ENCODE measurements at places on chromosomes 12 and 14.

DNA sequence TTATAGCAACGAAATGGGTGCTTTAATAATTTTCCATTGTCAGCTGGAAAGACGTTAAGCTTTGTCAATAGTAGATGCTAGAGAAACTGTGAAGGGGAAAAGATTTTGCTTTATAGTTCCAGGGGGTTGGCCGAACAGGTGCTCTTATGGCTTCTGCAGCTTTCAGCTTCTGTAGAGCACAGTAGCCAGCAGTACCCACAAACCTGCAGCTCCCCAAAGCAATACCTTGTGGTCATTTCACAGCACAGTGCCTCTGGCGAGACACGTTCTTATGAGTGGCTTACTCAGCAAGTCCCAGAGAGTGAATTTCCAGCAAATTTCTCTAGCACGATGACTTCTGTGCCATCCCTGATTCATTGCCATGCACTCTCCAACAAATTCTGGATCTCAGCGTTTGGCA is 416.3 kb upstream of the ATP2B1 start:
- DNase-seq, result no peak

- no peak for DNase-seq
Observed at GRCh38 chr12:101655393-101655792, 42.0 kb upstream of the CHPT1 start.

GRCh38 chr12:52401926-52402325 is 4.2 kb downstream of the KRT82 start:
- DNase-seq, result no peak

- DNase-seq, result no peak
Observed at GRCh38 chr14:38186216-38186615, 21.5 kb upstream of the SSTR1 start.

DNA sequence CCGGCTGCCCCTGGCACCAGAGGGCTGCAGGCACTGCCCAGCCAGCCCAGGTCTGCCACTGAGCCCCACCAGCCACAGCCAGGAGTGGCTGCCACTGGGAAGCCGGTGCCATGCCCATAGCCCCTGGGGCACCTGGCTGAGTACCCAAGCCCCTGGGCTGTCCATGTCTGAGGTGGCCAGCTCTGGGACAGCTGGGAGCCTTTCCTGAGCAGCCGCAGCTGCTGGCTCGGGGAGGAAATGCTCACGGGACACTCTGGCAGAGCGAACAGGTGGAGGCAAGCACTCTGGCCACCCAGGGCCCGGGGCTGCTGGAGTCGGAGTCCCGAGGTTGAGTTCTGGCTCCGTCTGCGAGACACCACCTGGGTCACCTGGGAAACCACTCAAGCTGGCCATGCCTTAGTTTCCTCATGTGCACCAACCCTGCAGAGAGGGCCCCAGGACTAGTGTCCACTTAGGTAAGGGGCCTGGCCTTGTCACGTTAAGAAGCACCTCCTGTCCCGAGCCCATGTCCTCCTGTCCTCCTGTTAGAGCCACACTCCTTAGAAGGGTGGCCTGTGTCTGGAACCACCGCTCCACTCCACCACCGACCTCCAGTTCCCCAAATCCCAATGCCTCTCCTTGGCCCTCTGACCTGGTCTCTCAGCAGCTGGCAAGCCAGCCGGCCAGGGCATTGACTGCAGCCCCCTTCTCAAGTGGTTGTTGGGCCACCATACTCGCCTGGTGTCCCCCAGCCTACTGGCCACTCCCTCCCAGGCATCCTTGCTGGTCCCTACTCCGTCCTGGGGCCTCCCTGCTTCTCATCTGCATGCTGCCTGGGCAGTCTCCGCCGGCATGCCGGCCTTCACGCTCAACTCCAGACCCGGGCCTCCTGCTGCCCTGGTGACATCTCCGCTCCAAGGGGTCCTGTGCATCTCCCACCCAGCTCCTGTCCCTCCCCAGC is 45.3 kb downstream of the BEGAIN start:
- DNase-seq, result no peak

DNA sequence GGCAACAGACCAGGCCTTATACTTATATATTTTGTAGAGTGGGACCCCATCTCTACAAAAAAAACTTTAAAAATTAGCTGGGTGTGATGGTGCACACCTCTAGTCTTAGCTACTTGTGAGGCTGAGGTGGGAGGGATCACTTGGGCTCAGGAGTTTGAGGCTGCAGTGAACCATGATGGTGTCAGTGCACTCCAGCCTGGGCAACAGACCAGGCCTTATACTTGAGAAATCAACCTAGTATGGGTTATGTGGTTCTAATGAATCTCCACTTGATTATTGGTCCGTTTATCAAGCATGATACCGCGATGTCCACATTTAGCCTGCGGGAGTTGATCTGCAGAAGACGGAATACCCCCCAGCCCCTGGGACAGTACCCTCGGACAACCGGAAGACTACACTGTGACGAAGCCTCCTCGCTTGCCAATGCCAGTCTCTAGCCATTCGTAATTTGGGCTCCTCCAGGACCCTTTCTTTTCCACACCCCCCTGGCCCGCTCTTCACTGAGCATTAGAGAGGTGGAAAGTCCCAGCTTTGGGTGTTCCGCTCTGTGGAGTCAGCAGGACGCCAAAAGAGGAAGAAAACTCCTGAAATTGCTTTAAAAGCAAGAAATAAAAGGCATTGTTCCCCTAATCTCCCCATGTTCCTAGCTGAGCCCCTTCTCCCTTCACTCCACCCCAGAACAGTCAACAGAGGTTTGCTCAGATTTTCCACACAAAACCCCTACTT is 19.4 kb downstream of the LTBP2 start:
- DNase-seq, result no peak

DNA sequence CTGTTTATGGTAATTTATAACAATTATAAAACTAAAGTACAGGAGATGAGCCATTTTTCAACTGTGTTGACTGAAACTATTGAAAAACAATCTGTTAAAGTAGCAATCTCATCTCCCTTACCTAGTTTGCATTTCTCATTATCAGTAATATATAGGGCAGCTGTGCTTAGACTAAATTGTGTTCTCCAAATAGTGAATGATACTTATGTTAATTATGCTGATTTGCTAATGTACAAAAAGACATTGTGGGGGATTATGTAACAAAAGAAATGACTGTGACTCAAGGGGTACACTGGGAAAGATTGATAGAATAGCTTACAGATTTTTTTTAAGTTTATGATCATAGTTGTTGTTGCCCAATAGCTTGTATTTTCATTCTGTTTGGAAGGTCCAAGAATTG is 207.7 kb downstream of the FUT8 start:
- no peak for DNase-seq

- DNase-seq, result no peak
Observed at GRCh38 chr12:58009405-58010195, 68.2 kb downstream of the ATP23 start.

GRCh38 chr12:92378682-92379479 is 233.2 kb upstream of the BTG1 start:
- DNase-seq, result no peak

GRCh38 chr14:43042408-43042807 is 1435.7 kb downstream of the LRFN5 start:
- no peak for DNase-seq

DNA sequence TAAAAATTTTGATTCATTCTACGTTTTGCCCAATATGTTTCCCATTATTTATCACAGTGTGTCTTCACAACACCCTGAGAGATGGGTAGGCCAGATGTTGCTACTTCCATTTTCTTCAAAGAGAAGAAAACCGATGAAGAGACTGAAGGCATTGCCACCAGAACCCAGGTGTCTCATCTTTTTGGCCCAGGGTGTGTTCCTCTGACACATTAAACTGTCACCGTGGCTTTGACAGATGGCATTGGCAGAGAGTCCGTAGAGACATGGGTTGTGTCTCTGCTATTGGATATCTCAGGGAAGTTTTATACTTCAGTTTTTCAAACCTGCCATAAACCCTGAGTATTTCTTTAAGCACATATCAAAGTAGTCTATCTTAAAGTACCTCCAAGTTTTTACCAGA is 11.3 kb upstream of the NUDT4 start:
- DNase-seq, result no peak

DNA sequence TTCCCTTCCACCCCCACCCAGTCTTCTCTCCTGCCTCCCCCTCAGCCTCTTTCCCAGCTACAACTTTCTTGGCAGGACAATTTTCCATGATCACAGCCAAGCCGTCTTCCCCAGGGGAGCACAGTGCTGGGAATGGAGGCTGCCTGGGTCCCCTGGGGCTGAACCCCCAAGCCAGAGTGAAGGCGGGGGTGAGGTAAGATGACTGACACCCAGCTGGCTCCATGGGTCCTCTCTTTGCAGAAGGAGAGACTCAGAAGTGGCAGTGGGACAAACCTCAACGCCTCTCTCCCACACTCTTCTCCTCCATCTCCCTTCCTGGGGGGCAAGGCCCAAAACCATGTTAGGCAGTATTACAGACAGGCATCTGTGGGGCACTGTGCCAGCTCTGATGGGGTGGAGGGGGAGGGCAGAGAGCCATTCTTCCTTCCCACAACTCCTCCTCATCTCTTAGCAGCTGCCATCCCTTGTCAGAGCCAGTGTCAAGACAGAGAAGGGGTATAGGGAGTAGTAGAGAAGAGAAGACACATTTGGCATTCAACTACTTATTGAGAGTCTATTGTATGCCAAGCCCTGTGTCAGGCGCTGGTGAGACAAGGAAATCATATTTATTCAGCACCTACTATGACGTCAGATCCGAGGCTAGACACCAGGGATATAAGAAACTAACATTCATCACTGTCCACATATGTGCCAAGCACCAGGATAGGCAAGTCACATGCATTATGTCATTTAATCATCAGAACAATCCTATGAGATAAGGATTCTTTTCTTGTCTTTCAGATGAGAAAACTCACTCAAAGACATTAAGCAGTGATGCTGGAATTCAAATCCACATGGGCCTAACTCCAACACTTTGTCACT is 3.6 kb downstream of the ITGA7 start:
- DNase-seq, result no peak

GRCh38 chr14:105500726-105501101 is 9.7 kb downstream of the TEDC1 start:
- no peak for DNase-seq

Data from T-helper 17 cell (primary cell).